Activated CD4-positive, alpha-beta memory T cell treated with anti-CD3 and anti-CD28 coated beads for 36 hours (primary cell): ENCODE measurements at places on chromosomes 16 and 17. TPM values are rescaled to one million over a fixed set of nuclear protein-coding genes. Genes with fewer than 3 reads are reported as not detected.

GRCh38 chr17:21396237-21396636 lies 20.1 kb downstream of the KCNJ12 start:
- H3K4me3 ChIP-seq = no peak overlapping the region
- H3K4me1 ChIP-seq = no peaks in the 10 kb centered on the region
- no peak overlapping the region for H3K27ac ChIP-seq
- DNase-seq = no peak

Gene OTOP3
- total RNA-seq = not detected

- H3K4me3 ChIP-seq = no peak overlapping the region
- no peak overlapping the region for H3K27ac ChIP-seq
- no peak for DNase-seq
- H3K27me3 ChIP-seq = peaks cover 25% of the 10 kb centered on the region
- H3K36me3 ChIP-seq = no peaks in the 10 kb centered on the region
- no peaks in the 10 kb centered on the region for H3K4me1 ChIP-seq
These were observed 356.4 kb downstream of the FOXL1 start for GRCh38 chr16:86934581-86935375.

GRCh38 chr17:78168903-78169793 lies 767 bp downstream of the SYNGR2 start:
- H3K36me3 ChIP-seq = peaks cover 25% of the 10 kb centered on the region
- peak overlapping the region; percentile 72 for H3K4me3 ChIP-seq
- H3K27me3 ChIP-seq = no peaks in the 10 kb centered on the region
- DNase-seq = peak; percentile 72

- no peaks in the 10 kb centered on the region for H3K36me3 ChIP-seq
- H3K4me1 ChIP-seq = no peaks in the 10 kb centered on the region
- H3K4me3 ChIP-seq = no peak overlapping the region
- H3K27me3 ChIP-seq = peaks cover 9% of the 10 kb centered on the region
- no peak overlapping the region for H3K27ac ChIP-seq
- no peak for DNase-seq
These were observed 30.3 kb upstream of the NACA2 start for GRCh38 chr17:61621317-61621716.

- H3K36me3 ChIP-seq = peaks cover 2% of the 10 kb centered on the region
- no peak overlapping the region for H3K27ac ChIP-seq
- H3K4me1 ChIP-seq = peaks cover 34% of the 10 kb centered on the region
- H3K4me3 ChIP-seq = no peak overlapping the region
- peaks cover 24% of the 10 kb centered on the region for H3K27me3 ChIP-seq
- no peak for DNase-seq
These were observed 88.7 kb downstream of the FOXL1 start for GRCh38 chr16:86667035-86667434.

Gene NPIPB13
- total RNA-seq = 6.5 TPM

Gene GAS2L2
- total RNA-seq = not detected

DNA sequence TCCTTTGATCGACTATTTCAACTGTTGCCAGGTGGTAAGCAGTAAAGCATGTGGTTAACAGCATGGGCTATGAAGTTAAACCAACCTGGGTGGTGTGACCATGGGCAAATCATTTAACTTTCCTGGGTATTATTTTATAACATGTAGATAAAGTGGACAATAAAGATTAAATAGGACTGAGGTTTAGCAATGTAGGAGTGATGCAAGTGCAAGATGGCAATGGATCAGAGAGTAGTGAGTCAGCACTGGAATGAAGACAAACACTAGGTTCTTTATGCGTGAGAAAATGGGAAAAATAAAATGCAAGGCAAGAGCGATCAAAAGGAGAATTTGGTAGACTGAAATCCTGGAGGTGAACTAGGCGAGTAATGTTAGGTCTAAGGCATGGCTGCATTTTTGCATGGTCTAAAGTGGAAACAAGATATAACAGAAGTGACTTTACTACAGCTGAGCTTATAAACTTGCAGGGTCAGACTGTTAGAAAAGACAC lies 222.4 kb upstream of the AXIN2 start:
- DNase-seq = no peak
- H3K4me1 ChIP-seq = no peaks in the 10 kb centered on the region
- H3K36me3 ChIP-seq = no peaks in the 10 kb centered on the region
- H3K4me3 ChIP-seq = no peak overlapping the region

Gene C1QTNF1
- total RNA-seq = 0.31 TPM

Gene AURKB
- total RNA-seq = 184 TPM

- H3K36me3 ChIP-seq = no peaks in the 10 kb centered on the region
- no peaks in the 10 kb centered on the region for H3K4me1 ChIP-seq
- H3K27ac ChIP-seq = no peak overlapping the region
These were observed 124.4 kb upstream of the SDK2 start for GRCh38 chr17:73768691-73769090.

- no peak overlapping the region for H3K4me3 ChIP-seq
- H3K36me3 ChIP-seq = no peaks in the 10 kb centered on the region
- H3K27me3 ChIP-seq = no peaks in the 10 kb centered on the region
These were observed 8.9 kb upstream of the MEOX1 start for GRCh38 chr17:43670645-43671030.

DNA sequence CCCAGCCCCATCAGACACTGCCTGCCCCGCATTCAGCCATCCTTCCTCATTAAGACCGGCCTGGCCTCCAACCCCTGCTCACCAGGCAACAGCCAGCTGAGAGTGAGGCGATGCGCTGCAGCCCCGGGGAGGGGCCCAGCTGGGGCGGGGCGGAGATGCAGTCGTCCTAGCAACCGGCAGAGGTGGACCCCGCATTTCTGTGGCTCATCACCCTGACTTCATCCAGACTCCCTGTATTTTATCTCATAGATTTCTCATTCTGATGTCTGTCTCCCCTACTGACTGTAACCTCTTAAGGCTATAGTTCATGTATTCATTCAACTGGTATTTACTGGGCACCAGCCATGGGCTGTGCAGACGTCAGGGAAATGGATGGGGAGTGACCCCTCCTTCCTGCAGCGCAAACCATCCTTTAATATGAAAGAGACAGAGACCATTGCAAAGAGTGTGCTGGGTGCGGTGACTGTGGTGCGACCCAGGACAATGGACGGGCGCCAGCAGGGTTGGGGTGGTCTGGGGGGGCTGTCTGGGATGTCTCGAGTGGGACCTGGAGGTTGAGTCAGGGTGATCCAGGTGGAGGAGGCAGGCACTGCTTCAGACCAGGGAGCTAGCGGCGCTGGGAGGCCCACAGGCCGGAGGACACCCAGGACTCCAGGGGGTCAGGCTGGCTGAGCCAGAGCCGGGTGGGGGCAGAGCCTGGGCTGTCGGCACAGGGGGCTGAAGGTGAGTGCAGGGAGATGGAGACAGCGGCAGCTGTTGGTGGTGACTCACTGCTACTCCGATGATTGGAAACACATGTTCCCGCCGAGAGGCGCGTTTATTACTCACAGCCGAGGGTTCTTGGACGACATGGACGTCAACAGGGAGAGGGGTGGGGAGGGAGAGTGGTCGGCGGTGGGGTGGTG lies 10.5 kb upstream of the TIMP2 start:
- H3K27ac ChIP-seq = no peak overlapping the region
- peaks cover 17% of the 10 kb centered on the region for H3K4me1 ChIP-seq
- H3K4me3 ChIP-seq = no peak overlapping the region
- no peaks in the 10 kb centered on the region for H3K27me3 ChIP-seq
- H3K36me3 ChIP-seq = no peaks in the 10 kb centered on the region
- no peak for DNase-seq

GRCh38 chr16:85395207-85395912 lies 217.8 kb upstream of the GSE1 start:
- H3K4me3 ChIP-seq = no peak overlapping the region
- H3K36me3 ChIP-seq = no peaks in the 10 kb centered on the region
- no peak for DNase-seq
- H3K27me3 ChIP-seq = no peaks in the 10 kb centered on the region
- no peaks in the 10 kb centered on the region for H3K4me1 ChIP-seq

DNA sequence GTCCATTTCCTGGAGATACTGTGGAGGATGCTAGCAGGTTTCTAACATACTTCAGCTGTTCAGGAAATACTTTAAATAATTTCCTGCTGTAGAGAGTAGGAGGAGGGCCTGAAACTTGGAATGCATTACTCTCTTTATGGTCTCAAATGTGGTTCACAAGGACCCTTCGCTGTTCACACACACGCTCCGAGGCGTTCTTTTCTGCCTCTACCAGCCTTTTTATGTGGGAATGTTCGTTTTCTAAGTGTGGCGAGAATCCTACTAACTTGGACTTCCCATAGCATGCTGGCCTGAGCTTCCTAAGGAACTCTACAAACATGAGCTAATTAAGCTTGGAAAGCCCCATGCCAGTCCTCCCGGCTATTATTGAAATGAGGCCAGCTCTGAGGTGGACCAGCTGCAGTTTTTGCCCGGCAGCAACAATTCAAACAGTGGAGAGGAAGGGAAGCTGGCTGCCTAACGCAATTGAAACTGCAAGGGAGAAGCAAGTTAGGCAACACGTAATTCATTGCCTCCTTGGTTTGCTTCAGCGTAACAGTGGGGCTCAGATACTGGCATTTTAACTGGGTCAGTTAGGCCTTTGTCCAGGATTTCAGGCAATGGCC lies 18.9 kb downstream of the KPNA2 start:
- H3K4me3 ChIP-seq = no peak overlapping the region
- no peak for DNase-seq
- H3K36me3 ChIP-seq = no peaks in the 10 kb centered on the region
- H3K4me1 ChIP-seq = peaks cover 2% of the 10 kb centered on the region
- no peak overlapping the region for H3K27ac ChIP-seq
- H3K27me3 ChIP-seq = no peaks in the 10 kb centered on the region

Gene PRDM7
- not detected for total RNA-seq

DNA sequence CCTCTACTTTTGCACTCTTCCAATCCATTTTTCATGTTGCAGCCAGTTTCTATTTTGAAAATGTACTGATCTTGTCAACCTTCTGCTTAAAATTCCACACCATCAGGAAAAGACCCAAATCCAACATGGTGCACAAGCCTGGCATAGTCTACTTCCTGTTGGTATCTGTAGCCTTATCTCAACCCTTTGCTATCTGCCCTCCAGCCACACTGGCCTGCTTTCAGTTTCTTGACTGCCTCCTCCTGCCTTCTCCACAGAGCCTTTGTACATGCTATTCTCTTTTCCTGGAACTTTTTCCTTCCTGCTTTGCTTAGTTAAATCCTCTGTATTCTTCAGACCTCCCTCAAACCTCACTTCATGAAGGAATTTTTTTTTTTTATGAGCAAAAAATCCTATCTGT lies 31.5 kb downstream of the NLRP1 start:
- H3K4me1 ChIP-seq = peaks cover 20% of the 10 kb centered on the region
- H3K36me3 ChIP-seq = peaks cover 45% of the 10 kb centered on the region
- H3K27me3 ChIP-seq = no peaks in the 10 kb centered on the region
- no peak for DNase-seq
- no peak overlapping the region for H3K4me3 ChIP-seq

GRCh38 chr16:63830061-63830460 lies 1291.8 kb downstream of the CDH11 start:
- H3K27me3 ChIP-seq = no peaks in the 10 kb centered on the region
- H3K27ac ChIP-seq = no peak overlapping the region
- no peak for DNase-seq
- no peaks in the 10 kb centered on the region for H3K4me1 ChIP-seq
- H3K36me3 ChIP-seq = no peaks in the 10 kb centered on the region

- no peak for DNase-seq
- no peak overlapping the region for H3K4me3 ChIP-seq
- H3K36me3 ChIP-seq = no peaks in the 10 kb centered on the region
- peaks cover 6% of the 10 kb centered on the region for H3K27me3 ChIP-seq
- no peaks in the 10 kb centered on the region for H3K4me1 ChIP-seq
These were observed 29.1 kb downstream of the ENDOV start for GRCh38 chr17:80443916-80444643.

Gene C16orf54
- total RNA-seq = 25.2 TPM

DNA sequence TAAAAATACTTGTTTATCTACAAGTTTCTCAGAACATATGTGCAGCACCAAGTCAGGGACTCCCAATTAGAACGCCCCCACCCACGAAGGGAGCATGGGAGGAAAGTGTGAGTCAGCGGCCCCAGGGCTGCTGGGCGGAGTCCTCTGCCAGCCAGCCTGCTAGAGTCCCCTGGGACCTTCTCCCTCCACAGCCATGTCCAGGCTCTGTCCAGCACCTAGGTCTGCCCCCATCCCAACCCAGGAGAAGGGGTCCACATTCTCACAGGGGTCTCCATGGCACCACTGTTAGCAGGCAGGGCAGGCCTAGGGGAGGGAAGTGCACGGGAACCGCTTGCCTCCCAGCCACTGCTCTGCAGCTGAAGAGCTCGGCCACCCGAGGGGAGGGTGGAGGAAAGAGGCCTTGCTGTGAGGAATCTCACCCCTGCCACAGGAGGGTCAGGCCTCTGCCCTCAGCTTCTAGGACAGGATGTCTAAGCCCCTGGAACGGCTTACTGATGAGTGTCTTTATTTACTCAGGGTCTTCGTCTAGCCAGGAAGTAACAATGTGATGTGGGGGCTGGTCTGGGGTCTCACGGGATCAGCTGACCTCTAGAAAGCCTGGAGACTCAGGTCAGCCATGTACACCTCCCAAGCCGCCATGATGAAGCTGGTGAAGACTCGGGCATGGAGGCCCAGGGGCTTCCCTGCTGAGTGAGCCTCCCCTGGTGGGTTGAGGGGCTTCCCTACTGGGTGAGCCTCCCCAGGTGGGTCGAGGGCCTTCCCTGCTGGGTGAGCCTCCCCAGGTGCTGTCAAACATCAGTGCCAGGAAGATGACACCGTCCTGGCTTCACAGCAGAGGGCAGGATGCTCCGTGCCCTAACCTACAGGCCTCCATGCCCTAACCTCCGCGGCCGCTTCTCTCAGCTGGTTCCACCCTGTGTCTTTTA lies 190.3 kb downstream of the RBFOX3 start:
- peaks cover 27% of the 10 kb centered on the region for H3K27me3 ChIP-seq
- no peaks in the 10 kb centered on the region for H3K36me3 ChIP-seq
- H3K27ac ChIP-seq = no peak overlapping the region

DNA sequence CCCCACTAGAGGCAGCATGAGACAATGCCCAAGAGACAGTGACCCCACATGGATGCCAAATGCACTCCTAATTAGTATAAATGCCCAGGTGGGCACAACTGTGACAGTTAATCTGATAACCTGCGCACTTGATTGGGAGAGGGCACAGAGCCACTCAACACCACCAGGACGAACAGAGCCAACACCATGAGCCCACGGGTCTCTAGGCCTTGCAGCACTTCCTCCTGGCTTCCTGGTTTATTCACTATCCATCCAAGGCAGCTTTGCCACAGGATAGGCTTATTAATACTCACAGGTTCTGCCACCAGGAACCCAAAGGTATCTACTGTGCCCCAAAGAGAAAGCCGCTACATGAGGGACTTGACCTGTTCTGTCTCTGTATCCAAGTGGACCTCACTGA lies 14.9 kb downstream of the AXIN2 start:
- no peak for DNase-seq
- H3K4me1 ChIP-seq = peaks cover 39% of the 10 kb centered on the region

- no peak overlapping the region for H3K4me3 ChIP-seq
- H3K27ac ChIP-seq = no peak overlapping the region
- H3K36me3 ChIP-seq = no peaks in the 10 kb centered on the region
- no peaks in the 10 kb centered on the region for H3K4me1 ChIP-seq
- H3K27me3 ChIP-seq = peaks cover 3% of the 10 kb centered on the region
These were observed 34.8 kb upstream of the CIBAR2 start for GRCh38 chr16:85146922-85147651.

Gene FBXO39
- not detected for total RNA-seq

Gene CD19
- total RNA-seq = 0.29 TPM

DNA sequence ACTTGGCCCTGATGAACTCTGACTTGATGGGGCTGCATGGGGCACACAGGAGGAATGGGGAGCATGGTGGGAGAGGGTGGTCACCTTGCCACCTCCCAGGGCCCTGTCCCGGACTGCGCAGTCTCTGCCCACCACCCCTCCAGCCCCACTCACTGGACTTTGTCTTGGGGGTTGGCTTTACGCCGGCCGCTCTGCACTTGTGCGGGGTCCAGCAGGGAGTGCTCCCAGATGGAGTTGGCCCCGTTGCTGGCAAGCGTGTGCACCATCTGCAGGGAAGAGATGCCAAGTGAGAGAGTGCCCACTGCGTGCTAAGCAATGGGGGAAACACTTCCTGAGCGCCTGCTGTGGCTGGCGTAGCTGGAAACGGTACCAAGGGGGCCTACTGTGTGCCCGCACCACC lies 6.7 kb downstream of the GIT1 start:
- peaks cover 11% of the 10 kb centered on the region for H3K36me3 ChIP-seq
- H3K4me3 ChIP-seq = no peak overlapping the region
- no peak for DNase-seq

Gene ADAMTS18
- total RNA-seq = not detected
